ENCODE measurements at places on chromosomes 13 and 19.

GRCh38 chr13:19794631-19795030 is 11.9 kb upstream of the PSPC1 start:
- no peak for DNase-seq

- DNase-seq: no peak
Observed at GRCh38 chr19:18489627-18490184, 32.2 kb downstream of the ELL start.

GRCh38 chr19:53894707-53895106 is 12.7 kb downstream of the PRKCG start:
- no peak for DNase-seq

DNA sequence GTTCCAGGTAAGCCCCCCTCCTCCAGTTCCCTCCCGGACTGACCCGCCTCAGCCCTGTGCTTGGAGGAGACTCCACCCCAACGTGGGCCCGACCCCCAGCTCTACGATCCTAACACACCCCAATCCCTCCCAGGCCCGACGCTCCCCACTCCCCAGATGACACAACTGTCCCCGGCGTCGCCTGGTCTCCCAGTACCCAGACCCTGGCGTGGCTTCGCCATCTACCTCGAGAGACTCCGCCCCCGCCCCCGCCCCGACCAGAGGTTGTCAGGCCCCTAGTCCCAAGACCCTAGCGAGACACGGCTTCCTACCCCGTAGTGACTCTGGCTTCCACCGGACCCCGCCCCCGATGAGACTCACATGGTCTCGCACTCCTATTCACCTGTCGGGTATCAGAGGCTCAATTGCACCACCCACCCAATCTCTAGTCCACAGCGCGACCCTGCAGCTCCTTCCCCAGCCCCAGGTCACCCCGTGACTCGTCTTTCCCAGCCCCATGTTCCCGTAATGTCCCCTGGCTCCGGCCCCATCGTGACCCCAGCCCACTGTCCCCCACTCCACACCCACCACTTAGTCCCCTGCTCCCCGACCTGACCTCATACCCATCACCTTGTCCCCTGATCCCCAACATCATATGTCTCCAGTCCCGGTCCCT is 2.9 kb downstream of the CD37 start:
- DNase-seq: no peak

GRCh38 chr19:7497292-7497691 is 8.5 kb upstream of the PEX11G start:
- DNase-seq: no peak

GRCh38 chr13:22592515-22592914 is 588.3 kb upstream of the SGCG start:
- DNase-seq: no peak

GRCh38 chr19:1747285-1748114 is 5.8 kb upstream of the ONECUT3 start:
- peak; percentile 38 for DNase-seq

GRCh38 chr19:30161770-30162169 is 210.4 kb upstream of the ZNF536 start:
- DNase-seq: no peak

DNA sequence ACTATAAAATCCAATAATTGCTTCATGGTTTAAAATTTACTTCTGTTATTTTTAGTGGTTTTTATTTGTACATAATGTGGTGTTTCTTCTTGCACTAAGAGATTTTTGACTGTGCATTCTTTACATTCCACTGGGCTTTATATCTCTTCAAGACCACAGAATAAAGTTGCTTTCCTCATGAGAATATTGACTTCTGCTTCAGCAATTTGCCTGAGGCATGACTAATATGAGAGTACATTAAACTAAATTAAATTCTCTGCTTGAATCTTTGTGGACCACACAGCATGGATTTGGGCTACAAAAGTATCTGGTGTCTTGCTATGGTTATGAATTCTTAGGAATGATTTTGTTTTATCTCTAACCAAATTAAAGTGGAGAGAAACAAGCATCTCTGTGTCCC is 1463.4 kb upstream of the PCDH20 start:
- DNase-seq: no peak

DNA sequence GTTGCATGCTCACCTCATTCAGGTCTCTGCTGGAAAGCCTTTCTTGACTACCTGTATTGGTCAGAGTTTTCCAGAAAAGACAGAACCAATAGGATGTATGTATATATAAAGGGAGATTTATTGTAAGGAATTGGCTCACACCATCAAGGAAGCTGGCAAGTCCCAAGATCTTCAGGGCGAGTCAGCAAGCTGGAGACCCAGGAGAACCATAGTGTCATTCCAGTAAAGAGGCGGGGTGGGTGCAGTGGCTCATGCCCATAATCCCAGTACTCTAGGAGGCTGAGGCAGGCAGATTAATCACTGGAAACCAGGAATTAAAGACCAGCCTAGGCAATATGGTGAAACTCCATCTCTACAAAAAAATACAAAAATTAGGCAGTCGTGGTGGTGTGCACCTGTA is 30.4 kb upstream of the FARP1 start:
- DNase-seq: no peak

GRCh38 chr19:9865732-9866501 is 30.8 kb downstream of the PIN1 start:
- peak; percentile 22 for DNase-seq

- no peak for DNase-seq
Observed at GRCh38 chr13:75395066-75395465, 86.9 kb downstream of the TBC1D4 start.

DNA sequence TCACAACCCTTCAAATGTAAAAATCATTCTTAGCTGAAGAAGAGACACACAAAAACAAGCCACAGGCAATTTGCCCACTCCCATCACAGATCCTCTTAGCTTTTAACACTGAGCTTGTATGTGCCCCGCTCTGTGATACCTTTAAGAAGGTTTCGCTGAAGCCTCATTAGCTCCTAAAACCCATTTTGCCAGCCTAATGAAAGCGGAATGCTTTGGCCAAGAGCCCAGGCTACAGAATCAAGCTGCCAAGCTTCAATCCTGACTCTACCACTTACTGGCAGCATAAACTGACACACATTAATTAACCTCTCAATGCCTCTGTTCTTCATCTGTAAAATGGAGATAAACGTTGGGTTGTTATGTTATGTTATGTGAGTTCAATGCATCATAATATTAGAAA is 10.5 kb downstream of the ZNF112 start:
- DNase-seq: no peak

GRCh38 chr19:33649627-33650305 is 28.0 kb downstream of the CHST8 start:
- no peak for DNase-seq

DNA sequence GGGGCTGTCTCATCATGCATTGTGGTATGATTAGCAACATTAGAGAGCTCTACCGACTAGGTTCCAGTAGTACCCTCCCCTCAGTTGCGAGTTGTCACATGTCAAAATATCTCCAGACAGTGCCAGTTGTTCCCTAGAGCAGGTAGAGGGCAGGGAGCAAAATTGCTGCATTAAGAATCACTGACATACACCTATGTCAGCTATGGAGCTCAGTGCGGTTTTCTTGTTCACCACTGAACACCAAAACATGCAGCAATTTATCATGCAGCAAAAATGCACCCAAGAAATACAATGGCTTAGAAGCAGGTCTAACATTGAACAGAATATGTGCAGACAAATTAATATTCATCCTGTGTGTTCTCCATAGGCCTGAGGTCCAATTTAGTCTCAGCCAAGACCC is 186.9 kb upstream of the STARD13 start:
- no peak for DNase-seq

GRCh38 chr13:41306271-41307145 is 4.6 kb upstream of the NAA16 start:
- no peak for DNase-seq

GRCh38 chr13:87498681-87499080 is 172.5 kb upstream of the SLITRK5 start:
- DNase-seq: no peak

DNA sequence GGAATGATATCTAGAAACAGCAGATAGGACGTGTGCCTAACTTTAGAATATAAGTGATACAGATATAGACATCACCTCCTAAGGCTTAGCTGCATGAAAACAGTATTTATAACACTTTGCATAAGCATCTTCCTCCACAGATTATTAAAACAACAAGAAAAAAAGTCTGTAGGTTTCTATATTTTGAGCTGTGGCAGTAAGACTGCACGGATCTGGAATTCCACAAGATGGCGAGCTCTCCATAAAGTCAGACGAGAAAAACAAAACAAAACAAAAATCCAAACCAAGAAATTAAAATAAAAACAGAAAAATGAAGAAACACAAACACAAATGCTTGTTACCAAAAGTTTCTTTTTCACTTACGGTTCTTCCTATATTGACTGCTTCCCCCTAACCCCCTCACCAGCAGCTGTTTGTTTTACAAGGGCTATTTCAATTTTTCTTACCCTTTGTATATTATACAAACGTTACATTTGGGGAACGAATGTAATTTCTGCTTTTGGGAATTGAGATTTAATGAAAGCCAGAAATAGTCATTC is 285.8 kb downstream of the MYO16 start:
- DNase-seq: no peak

DNA sequence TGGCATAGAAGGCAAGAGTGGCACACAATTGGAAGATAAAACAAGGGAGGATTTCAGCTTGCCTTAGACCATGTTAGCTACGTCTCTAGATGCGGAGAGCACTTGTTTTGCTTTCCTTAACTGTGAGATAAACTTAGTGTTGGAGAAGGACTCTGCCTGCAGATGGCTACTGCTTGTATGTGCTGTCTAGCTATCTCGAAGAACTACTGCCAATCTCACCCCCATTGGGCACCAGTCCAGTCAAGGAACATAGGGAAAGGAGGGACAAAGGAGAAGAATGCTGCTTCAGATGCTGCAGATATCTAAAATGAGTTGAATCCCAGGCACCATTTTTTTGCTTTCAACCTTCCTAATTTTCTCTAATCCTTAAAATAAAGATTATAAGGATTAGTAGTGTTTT is 726.0 kb upstream of the ARGLU1 start:
- no peak for DNase-seq

DNA sequence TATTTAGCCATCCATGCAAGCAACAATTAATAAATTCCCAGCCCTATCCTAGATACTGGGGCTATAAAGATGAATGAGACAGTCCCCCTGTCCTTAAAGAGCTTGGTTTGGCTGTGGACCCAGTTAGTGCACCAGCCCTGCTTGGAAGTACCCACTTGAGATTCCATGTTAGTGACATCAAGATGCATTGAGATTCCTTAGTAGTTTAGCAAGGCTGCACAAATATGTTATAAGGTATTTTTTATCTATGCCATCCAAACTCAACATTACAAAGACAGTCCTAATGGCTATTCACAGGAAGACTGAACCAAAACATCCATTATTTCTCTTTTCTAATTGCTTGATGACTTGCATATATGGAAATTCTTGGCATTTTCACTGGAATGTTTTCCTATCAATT is 48.8 kb upstream of the RAP2A start:
- no peak for DNase-seq

DNA sequence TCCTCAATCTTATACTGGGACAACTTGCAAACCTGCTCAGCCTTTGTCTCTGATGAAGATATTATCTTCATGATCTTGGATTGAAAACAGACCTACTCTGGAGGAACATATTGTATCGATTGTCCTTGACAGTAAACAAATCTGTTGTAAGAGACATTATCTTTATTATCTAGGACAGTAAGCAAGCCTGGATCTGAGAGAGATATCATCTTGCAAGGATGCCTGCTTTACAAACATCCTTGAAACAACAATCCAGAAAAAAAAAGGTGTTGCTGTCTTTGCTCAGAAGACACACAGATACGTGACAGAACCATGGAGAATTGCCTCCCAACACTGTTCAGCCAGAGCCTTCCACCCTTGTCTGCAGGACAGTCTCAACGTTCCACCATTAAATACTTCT is 4.0 kb upstream of the KLK3 start:
- no peak for DNase-seq

DNA sequence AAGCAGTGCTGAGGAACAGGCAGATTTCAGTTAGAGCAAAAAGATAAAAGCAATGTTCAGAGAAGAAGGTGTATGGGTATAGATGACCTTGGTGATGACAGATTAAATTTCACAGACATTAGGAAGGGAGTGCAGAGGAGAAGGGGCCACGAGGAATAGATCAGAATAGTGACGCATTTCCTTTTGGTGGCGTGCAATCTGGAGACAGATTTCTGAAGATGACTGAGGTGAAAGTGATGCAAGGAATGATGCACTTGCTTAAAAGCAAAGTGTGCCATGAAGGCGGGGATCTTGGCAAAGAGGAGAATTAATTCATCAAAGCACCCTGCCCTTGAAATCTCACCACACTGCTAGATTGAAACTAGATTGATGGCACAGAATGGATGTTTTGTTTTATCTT is 202.4 kb downstream of the ITGBL1 start:
- no peak for DNase-seq

DNA sequence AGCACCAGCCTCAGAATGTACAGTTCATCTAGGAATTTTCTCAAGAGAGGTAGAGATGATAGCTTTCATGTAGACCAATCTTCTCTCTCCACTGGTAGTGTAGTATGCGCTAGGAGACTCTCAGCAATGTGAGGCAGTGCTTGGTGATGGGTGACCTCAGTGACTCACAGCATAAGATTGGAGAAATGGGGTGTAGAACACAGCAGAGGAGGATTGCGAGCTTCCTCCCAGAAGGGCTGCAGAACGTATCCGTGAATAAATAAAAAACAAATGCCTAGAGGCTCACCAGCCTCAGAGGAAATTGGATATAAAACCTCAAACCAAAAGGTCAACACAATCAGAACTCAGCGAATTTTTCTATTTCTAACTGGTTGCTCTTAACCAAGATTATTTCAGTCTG is 182.9 kb upstream of the RXFP2 start:
- DNase-seq: no peak

DNA sequence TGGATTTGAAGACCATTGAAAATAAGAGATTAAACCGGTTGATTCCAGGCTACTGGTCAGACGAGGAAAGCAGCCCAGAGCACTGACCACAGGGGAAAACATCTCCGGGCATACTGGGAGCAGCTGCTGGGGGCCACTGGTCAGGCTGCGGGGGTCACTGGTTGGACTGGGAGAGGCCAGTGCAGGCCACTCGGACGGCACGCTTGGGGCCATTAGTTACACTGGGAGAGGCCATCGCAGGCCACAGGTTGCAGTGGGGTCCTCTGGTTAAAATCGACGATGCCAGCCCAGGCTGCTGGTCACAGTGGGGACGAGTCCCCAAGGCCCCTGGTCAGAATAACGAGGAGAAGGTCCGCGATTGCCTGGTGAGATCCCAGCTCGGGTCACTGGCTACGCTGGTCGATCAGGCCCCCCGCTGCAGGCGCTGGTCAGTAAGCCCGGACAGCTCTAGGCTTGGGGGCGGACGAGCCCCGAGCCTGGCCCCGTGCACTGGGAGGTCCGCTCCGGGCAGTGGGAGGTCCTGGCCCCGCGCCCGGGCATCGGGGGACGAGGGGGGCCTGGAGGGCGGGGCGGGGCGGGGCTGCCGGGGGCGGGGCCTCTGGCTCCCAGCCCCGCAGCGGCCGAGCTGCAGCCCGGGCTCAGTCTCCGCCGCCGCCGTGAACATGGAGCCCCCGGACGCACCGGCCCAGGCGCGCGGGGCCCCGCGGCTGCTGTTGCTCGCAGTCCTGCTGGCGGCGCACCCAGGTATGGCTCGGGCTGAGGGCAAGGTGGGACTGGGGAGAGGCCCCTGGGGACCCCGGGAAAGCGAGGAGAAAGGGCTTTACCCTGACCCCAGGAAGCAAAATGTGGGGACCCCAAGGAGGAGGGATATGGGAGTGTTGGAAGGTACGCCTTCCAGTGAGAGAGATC is at the start of gene BCAM:
Gene BCAM (plus strand): TSS at position 641 of the 909 bp plus-strand sequence. CDS start 22 bp downstream, at position 663.
- DNase-seq: peak; percentile 4

- DNase-seq: no peak
Observed at GRCh38 chr13:106630650-106631049, 62.7 kb upstream of the ARGLU1 start.

- DNase-seq: no peak
Observed at GRCh38 chr13:71789693-71790329, 77.2 kb downstream of the DACH1 start.

GRCh38 chr13:32354040-32354439 is 38.7 kb downstream of the BRCA2 start:
- no peak for DNase-seq
